T-cell (primary cell): ENCODE measurements at places on chromosomes 2 and 18.

DNA sequence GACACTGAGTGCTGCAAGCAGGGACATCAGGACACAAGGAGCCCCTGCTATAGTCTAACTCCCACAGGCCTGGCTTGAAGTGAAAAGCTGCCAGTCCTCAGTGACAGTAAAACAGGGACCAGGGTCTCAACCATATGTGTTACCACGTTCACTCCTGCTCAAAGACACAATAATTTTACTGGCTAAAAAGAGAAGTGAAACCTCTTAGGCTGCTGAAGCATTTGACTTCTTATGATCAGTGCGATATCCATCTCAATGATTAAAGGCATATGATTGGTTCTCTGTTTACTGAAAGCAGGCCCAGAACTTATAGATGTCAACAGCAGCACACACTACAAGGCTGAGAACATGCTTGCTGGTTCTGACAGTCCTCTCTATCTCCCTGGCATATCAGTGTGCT, 129.8 kb upstream of the LMAN1 start:
- H3K36me3 ChIP-seq: no peaks in the 10 kb centered on the region
- H3K4me3 ChIP-seq: no peak overlapping the region
- H3K27me3 ChIP-seq: no peaks in the 10 kb centered on the region
- DNase-seq: no peak
- no peak overlapping the region for H3K27ac ChIP-seq

DNA sequence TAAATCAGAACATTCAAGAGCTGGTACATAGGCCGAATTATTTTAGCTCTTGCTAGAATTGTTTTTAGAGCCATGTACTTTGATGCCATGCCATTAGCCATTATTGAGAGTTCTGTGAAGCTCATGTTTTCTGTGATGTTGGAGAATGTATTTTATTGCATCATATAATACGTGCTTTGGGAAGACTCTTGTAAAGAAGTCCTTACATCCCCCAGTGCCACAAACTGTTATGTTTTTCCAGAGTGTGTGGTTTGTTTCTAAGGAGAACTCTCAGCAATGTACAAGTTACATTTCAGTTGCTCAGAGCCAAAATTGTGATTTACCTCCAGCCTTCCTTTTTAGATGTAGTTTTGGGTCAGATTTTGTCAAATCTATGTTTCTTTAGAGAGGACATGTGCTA, 148.6 kb downstream of the HAUS1 start:
- DNase-seq: no peak
- peaks cover 17% of the 10 kb centered on the region for H3K36me3 ChIP-seq
- H3K27me3 ChIP-seq: no peaks in the 10 kb centered on the region
- H3K4me1 ChIP-seq: peaks cover 24% of the 10 kb centered on the region
- H3K27ac ChIP-seq: no peak overlapping the region

GRCh38 chr2:148971547-148971946, 67.0 kb upstream of the LYPD6B start:
- H3K4me3 ChIP-seq: no peak overlapping the region
- no peaks in the 10 kb centered on the region for H3K4me1 ChIP-seq
- H3K27me3 ChIP-seq: no peaks in the 10 kb centered on the region
- H3K36me3 ChIP-seq: no peaks in the 10 kb centered on the region

DNA sequence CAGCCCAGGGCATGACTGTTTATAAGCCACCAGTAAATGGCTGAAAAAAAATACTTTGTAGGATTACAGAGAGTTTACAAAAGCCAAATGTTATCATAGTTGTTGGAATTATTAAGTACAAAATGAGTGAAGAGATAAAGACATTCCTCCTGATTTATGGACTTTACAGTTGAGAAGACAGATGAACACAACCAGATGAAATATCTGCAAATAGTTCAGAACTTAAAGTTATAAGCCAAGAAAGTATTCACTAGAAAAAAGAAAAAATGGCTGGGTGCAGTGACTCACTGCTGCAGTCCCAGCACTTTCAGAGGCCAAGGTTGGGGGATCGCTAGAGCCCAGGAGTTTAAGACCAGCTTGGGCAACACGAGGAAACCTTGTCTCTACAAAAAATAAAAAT, 11.2 kb downstream of the PMAIP1 start:
- H3K4me3 ChIP-seq: no peak overlapping the region
- no peak overlapping the region for H3K27ac ChIP-seq
- H3K27me3 ChIP-seq: no peaks in the 10 kb centered on the region
- H3K36me3 ChIP-seq: no peaks in the 10 kb centered on the region
- H3K4me1 ChIP-seq: no peaks in the 10 kb centered on the region
- no peak for DNase-seq

GRCh38 chr2:129069875-129070594, 751.4 kb upstream of the HS6ST1 start:
- H3K4me1 ChIP-seq: no peaks in the 10 kb centered on the region
- H3K36me3 ChIP-seq: no peaks in the 10 kb centered on the region
- no peaks in the 10 kb centered on the region for H3K27me3 ChIP-seq
- no peak overlapping the region for H3K27ac ChIP-seq

- H3K36me3 ChIP-seq: no peaks in the 10 kb centered on the region
- no peak overlapping the region for H3K27ac ChIP-seq
- H3K4me1 ChIP-seq: no peaks in the 10 kb centered on the region
- DNase-seq: no peak
These were observed 404.1 kb downstream of the ZEB2 start for GRCh38 chr2:144115739-144116291.

DNA sequence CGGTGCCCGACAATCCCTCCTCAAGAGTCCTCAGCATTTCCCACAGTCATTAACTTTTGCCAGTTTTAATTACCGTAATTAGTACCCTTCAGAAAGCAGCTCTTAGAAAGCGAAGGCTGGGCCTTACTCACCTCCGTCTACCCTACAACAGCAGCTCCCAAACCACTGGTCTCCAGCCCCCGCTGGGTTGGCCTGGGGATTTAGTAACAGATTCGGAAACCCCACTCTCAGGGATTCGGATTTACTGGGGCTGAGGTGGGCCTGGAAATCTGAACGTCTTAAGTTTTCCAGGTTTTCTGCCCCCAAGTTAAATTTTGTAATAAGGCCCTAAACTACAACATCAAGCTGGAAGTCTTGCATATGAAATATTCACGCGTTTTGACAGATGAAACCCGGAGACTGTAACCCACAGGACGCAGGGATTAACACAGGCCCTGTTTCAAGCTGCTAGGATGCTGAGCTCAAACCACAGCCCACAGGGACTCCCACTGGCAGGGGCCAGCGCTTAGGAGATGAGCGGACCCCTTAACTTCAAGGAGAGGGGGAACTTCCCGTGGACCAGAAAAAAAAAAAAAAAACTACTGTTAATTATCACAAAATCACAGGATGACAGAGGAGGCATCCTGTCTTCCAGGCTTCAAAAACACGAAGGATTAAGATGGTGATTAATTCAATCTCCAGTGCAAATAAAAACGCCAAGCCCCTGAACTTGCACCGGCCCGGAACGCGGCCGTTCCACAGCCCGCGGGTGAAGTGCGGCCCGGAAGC, 985 bp downstream of the ILKAP start:
- no peak for DNase-seq
- H3K27me3 ChIP-seq: no peaks in the 10 kb centered on the region
- no peak overlapping the region for H3K27ac ChIP-seq
- H3K36me3 ChIP-seq: no peaks in the 10 kb centered on the region

DNA sequence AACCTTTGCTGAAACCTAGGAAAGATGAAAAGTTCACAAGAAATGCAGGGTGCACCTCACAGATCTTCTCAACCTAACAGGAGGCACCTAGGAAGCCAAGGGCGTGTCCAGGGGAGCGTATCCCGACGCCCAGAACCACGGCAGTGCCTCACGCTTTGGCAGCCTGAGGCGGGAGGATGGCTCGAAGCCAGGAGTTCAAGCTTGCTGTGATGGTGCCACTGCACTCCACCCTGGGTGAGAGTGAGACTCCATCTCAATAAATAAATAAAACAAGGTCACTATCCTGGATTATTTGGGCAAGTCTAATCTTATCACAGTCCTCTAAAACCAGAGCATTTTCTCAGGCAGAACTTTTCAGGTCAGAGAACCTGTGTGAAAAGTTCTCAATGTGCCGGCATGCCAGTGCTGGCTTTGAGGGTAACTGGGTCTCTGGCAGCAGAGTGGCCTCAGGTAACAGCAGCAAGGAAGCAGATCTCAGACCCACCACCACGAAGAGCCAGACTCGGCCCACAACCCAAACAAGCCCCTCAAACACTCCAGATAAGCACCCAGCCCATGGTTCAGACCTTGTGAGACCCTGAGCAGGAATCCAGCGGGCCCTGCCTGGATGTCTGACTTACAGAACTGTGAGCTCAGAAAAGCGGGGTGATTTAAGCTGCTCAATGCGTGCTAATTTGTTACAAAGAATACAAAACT, 11.7 kb downstream of the HSBP1L1 start:
- DNase-seq: no peak
- no peaks in the 10 kb centered on the region for H3K27me3 ChIP-seq
- H3K27ac ChIP-seq: no peak overlapping the region
- H3K4me3 ChIP-seq: no peak overlapping the region
- no peaks in the 10 kb centered on the region for H3K4me1 ChIP-seq

DNA sequence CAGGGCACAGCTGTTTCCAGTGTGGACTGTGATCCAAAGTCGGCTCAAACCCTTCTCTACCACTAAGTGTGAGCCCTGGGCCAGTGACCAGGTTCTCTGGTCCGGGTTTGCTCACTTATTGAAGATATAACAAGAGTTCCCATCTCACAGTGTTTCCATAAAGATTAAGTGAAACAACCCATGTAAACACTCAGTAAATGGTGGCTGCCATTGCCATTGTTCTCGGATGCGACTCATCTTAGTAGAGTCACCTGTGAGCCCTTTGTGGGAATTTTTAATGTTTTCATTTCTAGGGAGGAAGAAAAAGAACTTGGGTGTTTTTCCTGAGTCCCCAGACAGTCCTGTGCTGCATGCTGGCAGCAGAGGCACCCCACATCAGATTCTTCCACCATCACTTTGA, 53.4 kb downstream of the TPGS2 start:
- H3K36me3 ChIP-seq: no peaks in the 10 kb centered on the region
- H3K4me3 ChIP-seq: no peak overlapping the region
- H3K27ac ChIP-seq: no peak overlapping the region
- no peaks in the 10 kb centered on the region for H3K27me3 ChIP-seq

DNA sequence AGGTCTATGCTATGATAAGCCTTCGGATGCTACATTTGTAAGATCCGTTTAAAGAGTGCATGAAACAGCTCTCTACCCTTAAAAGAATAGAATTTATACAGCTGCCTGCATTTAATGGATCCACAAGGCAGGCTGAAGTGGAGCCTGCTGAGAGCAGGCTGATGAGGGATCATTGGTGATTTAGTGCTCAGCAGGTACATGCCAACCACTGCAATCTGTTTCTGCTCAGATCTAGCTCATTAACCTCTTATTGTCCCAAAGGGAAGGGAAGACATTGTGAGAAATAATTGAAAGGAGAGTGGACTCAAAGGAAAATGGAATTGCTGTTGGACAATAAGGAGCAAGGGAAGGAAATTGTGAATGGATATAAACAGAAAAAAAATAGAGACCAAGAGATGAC, 822.6 kb downstream of the TRIB2 start:
- H3K27me3 ChIP-seq: no peaks in the 10 kb centered on the region
- H3K36me3 ChIP-seq: no peaks in the 10 kb centered on the region
- H3K4me1 ChIP-seq: no peaks in the 10 kb centered on the region
- no peak overlapping the region for H3K4me3 ChIP-seq

DNA sequence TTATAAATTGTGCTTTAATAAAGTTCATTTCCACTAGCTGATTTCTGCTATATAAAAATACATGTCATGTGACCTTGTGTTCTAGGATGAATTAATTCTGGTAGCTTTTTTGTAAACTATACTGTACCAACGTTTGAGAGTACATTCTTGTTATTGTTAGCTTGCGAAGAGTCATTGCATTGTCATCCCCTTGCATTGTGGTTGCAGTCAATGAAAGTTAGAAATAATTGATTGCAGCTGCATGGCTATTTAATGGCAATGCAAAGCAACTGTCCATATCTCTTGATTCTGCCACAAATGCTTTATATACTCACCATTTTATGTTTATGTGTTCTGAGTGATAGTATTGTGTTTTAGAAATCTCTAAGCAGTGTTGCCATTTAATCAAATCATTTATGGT, 91.6 kb downstream of the ZNF407 start:
- no peaks in the 10 kb centered on the region for H3K36me3 ChIP-seq
- no peak overlapping the region for H3K27ac ChIP-seq
- no peaks in the 10 kb centered on the region for H3K27me3 ChIP-seq
- no peak overlapping the region for H3K4me3 ChIP-seq
- no peak for DNase-seq
- peaks cover 8% of the 10 kb centered on the region for H3K4me1 ChIP-seq

DNA sequence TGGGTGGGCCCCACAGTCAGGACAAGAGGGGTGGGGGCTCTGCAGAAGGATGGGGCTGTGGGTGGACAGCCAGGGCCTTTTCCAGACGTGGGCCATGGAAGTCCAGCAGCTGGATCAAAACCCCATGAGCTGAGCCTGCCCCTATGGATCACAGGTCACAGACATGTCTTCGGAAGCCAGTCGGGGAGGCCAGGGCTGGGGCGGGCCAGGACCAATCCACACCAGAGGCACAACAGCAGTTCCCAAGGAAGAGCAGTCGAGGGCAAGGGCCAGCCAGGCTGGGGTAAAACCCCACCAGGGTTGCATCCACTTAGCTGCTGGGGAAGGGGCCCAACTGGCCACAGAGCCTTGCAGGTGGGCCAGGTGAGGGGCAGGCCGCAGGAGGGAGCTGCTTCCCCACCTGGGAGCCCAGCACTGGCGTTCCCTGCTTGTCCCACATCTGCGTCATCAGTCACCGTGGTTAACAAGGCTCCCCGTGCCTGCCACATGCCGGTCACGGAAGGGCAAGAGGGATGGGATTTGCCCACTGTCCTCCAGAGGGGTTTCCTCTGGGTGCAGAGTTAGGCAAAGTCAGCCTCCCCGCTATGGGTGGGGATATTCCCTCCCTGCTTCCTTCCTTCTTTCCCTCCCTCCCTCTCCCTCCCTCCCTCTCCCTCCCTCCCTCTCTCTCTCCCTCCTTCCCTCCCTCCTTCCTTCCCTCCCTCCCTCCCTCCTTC, 46.4 kb upstream of the ODC1 start:
- peak overlapping the region; percentile 80 for H3K27ac ChIP-seq
- no peaks in the 10 kb centered on the region for H3K27me3 ChIP-seq
- H3K4me1 ChIP-seq: peaks cover 37% of the 10 kb centered on the region
- H3K4me3 ChIP-seq: no peak overlapping the region

DNA sequence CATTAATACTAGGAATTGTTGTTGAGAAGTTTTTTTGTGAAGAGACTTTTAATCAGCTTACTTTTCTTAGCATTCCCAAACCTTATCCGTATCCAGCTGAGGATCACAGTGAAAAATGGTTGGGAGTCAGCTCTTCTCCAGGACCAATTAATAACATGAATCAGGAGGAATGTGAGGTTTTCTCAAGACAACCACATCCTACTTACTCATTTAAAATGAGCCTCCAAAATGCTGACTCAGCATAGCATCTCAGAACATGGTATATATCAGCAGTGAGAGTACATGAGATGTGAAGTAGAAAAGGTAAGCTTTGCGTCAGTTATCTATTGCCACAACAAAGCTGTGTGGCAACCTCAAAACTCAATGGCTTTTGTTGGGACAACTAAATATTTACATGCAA, 140.3 kb downstream of the NRP2 start:
- no peaks in the 10 kb centered on the region for H3K4me1 ChIP-seq
- no peaks in the 10 kb centered on the region for H3K36me3 ChIP-seq
- no peak overlapping the region for H3K27ac ChIP-seq
- H3K27me3 ChIP-seq: peaks cover 8% of the 10 kb centered on the region
